Type B pancreatic cell (in vitro differentiated cells): ENCODE measurements at places on chromosomes 11 and 22. TPM values are rescaled to one million over a fixed set of nuclear protein-coding genes. Genes with fewer than 3 reads are reported as not detected.
A peak's percentile ranks its signal among the peaks of the same experiment; 100 is the strongest.

The RASGRP2 gene
- 3.0 and 11.7 TPM in 2 replicates for total RNA-seq

The OR8B3 gene
- not detected in 2 replicates for total RNA-seq

The SLC5A12 gene
- 1.3 and 4.8 TPM in 2 replicates for total RNA-seq

The PHF21B gene
- 2.1 and 19.0 TPM in 2 replicates for total RNA-seq

The PRAME gene
- total RNA-seq = 0.10 TPM in 1 of 2 replicates, not detected in the other

The NFAM1 gene
- total RNA-seq = 0.21 and 0.53 TPM in 2 replicates

The MRGPRX4 gene
- not detected in 2 replicates for total RNA-seq

The OSM gene
- not detected in 2 replicates for total RNA-seq

DNA sequence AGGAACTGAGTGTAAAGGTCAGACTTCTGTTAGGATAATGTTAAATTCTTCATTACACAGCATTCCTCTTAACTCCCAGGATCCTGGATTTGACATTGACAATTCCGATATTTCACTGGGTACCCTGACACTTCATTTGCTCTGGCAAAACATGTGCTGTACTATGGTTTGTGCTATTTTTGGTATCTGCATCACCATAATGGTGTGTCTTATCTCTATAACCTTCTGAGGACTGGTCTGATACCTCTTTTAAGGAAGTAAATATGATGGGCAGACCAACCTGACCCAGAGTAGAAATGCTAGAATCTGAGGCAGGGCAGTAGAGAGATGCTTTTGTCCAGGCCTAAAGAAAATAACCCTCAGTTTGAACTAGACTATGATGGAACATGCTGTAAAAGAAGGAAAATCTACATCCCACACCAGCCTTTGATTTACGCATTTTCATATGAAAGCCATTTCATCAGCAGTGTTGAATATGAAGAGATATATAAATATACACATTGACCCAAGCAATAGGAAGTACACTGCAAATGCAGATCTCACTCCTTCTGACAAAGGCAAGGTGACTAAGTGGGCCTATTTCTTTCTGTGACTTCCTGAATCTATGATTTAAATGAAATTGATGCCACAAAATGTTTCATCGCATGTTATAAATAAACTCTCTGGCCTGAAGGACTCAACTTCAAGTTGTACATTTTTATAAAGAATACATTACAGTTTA, 966.7 kb downstream of the DLG2 start:
- no peaks in the 10 kb centered on the region for H3K27me3 ChIP-seq
- H3K27ac ChIP-seq = no peak overlapping the region
- no peak for DNase-seq
- no peak overlapping the region for H3K4me3 ChIP-seq
- H3K4me1 ChIP-seq = no peaks in the 10 kb centered on the region

- peaks cover 9% of the 10 kb centered on the region for H3K36me3 ChIP-seq
- no peaks in the 10 kb centered on the region for H3K27me3 ChIP-seq
- no peak overlapping the region for H3K27ac ChIP-seq
- H3K4me1 ChIP-seq = no peaks in the 10 kb centered on the region
These were observed 18.4 kb downstream of the FAM118B start for GRCh38 chr11:126229858-126230540.

GRCh38 chr11:123418351-123419114, 11.5 kb upstream of the GRAMD1B start:
- no peak for DNase-seq
- H3K27ac ChIP-seq = no peak overlapping the region
- no peak overlapping the region for H3K4me3 ChIP-seq
- peaks cover 18% of the 10 kb centered on the region for H3K27me3 ChIP-seq
- no peaks in the 10 kb centered on the region for H3K4me1 ChIP-seq

DNA sequence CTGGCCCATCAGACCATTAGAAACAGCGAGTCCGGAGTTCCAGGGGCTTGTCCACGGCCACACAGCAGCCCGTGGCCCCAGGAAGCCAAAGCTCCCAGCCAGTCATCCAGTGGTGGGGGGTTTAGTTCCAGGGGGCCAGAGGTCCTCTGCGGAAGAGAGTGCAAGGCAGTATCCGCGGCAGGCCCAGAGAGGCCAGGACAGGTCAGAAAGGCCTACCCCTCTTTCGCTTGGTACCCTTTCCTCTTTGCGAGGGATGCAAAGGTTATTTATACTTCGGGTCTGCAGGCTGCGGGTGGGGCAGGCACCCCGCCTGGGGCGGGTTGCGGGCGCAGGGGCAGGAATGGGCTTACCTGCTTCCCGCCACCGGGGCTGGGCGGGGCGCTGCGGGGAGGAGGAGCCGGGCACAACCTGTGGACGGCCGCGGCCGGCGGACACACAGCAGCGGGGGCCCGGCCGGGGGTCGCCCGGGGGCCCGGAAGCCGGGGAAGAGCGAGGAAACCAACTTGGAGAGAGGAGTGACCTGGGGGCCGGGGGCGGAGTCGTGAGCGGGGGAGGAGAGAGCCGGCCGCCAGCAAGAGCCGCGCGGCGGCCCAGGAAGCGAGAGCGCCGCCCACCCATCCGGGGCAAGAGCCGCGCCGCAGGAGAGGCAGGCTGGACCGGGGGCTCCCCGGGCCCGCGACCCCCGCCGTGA, at the start of gene SH3BP1:
SH3BP1 (plus strand) TSS at position 600 of the 691 bp plus-strand sequence. CDS start 119 bp downstream, outside the sequence.
- no peaks in the 10 kb centered on the region for H3K27me3 ChIP-seq
- no peaks in the 10 kb centered on the region for H3K36me3 ChIP-seq
- peak within 1 kb of the TSS; percentile 91 for H3K4me3 ChIP-seq
- H3K27ac ChIP-seq = peak within 1 kb of the TSS; percentile 84
- H3K4me1 ChIP-seq = peaks cover 18% of the 10 kb centered on the region
- peak; percentile 83 for DNase-seq

DNA sequence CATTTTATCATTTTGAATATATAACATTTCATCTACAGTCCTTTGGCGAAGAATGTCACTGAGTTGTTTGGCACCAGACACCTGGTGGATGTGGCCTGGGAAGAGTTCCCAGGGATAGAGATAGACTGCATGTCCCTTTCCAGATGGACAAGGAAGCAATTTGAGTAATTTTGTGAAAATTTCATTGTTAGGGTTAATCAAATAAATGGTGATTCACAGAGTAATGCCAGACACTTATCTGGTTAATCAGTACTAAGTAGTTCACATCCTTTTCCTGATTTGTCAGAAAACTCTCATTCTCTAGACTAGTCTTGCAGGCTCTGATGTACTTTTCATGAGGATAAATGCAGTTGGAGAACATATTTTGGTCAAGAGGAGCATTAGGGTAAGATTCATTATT, 41.6 kb downstream of the NAALAD2 start:
- no peaks in the 10 kb centered on the region for H3K4me1 ChIP-seq
- H3K36me3 ChIP-seq = no peaks in the 10 kb centered on the region
- H3K4me3 ChIP-seq = no peak overlapping the region

DNA sequence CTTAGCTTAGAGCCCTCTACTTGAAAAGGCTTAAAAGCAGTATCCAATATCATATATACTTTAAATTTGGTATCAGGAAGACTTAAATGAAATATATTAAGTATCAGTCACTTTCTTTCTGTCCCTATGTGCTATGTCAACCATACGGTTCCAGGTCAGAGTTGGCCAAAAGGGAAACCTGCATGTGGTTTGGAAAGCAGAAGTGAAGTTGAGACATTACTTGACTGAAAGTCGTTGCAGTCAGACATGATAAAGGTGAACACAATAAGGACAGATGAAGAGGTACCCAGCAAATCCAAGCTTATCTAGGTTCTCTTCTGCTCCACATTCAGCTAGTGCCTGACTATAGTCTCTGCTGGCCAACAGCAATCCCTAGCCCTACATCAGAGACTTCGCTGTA, 336.8 kb downstream of the KCNA4 start:
- no peaks in the 10 kb centered on the region for H3K4me1 ChIP-seq
- DNase-seq = no peak
- H3K4me3 ChIP-seq = no peak overlapping the region
- no peaks in the 10 kb centered on the region for H3K36me3 ChIP-seq
- no peaks in the 10 kb centered on the region for H3K27me3 ChIP-seq

- H3K36me3 ChIP-seq = no peaks in the 10 kb centered on the region
- peak overlapping the region; percentile 48 for H3K27ac ChIP-seq
- H3K4me1 ChIP-seq = peaks cover 12% of the 10 kb centered on the region
- peaks cover 58% of the 10 kb centered on the region for H3K27me3 ChIP-seq
- DNase-seq = no peak
These were observed 9.3 kb downstream of the SLC25A1 start for GRCh38 chr22:19169002-19169946.

- H3K27me3 ChIP-seq = no peaks in the 10 kb centered on the region
- H3K36me3 ChIP-seq = peaks cover 11% of the 10 kb centered on the region
- DNase-seq = no peak
- peak overlapping the region; percentile 34 for H3K4me3 ChIP-seq
These were observed 7.4 kb downstream of the ARHGEF17 start for GRCh38 chr11:73315293-73316020.

GRCh38 chr11:106601684-106602297, 416.5 kb downstream of the GUCY1A2 start:
- peaks cover 6% of the 10 kb centered on the region for H3K4me1 ChIP-seq
- no peak overlapping the region for H3K27ac ChIP-seq
- no peak for DNase-seq
- H3K27me3 ChIP-seq = no peaks in the 10 kb centered on the region
- H3K4me3 ChIP-seq = no peak overlapping the region

DNA sequence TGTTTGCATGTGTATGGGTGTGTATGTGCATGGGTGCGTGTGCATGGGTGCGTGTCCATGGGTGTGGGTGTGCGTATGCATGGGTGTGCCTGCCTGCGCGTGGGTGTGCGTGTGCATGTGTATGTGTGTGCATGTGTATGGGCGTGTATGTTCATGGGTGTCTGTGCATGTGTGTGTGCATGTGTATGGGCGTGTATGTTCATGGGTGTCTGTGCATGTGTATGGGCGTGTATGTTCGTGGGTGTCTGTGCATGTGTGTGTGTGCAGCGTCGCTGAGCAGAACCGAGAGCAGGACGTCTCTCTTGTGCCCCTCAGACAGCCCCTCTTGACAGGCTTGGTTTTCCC, 13.9 kb downstream of the IL17REL start:
- H3K27ac ChIP-seq = no peak overlapping the region
- peak overlapping the region; percentile 46 for H3K4me3 ChIP-seq

DNA sequence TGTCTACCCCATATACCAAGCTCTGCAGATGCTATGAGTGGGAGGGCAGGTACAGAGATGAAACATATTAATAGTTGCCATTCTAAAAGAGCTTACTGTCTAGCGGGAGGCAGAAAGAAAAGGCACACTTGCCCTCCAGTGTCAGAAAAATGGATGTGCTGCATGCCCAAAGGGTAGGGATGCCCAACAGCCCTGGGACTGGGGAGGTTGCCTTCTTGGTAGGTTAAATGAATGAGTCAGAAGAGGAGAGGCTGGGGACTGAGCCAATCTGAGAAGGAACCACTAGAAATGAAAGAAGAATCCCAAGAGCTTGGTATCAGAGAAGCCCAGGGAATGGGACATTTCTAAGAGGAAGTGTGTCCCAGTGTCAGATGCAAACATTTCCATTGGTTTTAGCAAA, 1.2 kb downstream of the BIRC3 start:
- H3K4me3 ChIP-seq = peak overlapping the region; percentile 13
- peaks cover 15% of the 10 kb centered on the region for H3K4me1 ChIP-seq
- H3K36me3 ChIP-seq = no peaks in the 10 kb centered on the region
- H3K27me3 ChIP-seq = peaks cover 15% of the 10 kb centered on the region
- no peak overlapping the region for H3K27ac ChIP-seq

DNA sequence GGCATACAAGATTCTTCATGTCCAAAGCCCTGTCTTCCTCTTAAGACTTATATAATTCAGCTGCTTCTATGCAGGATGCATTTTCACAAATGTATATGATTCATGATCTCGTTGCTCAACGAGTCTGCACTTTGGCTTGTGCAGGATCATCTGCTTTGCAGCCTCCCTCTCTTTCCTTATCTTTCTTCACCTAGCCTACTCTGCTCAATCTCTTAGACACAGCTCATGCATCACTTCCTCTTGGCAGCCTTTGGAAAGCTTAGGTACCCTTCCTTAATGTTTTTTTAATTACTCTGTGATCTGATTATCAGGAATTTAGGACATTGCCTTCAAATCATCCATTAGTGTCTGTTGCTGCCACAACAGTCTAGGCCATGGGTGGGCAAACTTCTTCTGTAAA, 673.8 kb downstream of the NELL1 start:
- no peaks in the 10 kb centered on the region for H3K27me3 ChIP-seq
- no peak overlapping the region for H3K27ac ChIP-seq
- H3K36me3 ChIP-seq = no peaks in the 10 kb centered on the region

DNA sequence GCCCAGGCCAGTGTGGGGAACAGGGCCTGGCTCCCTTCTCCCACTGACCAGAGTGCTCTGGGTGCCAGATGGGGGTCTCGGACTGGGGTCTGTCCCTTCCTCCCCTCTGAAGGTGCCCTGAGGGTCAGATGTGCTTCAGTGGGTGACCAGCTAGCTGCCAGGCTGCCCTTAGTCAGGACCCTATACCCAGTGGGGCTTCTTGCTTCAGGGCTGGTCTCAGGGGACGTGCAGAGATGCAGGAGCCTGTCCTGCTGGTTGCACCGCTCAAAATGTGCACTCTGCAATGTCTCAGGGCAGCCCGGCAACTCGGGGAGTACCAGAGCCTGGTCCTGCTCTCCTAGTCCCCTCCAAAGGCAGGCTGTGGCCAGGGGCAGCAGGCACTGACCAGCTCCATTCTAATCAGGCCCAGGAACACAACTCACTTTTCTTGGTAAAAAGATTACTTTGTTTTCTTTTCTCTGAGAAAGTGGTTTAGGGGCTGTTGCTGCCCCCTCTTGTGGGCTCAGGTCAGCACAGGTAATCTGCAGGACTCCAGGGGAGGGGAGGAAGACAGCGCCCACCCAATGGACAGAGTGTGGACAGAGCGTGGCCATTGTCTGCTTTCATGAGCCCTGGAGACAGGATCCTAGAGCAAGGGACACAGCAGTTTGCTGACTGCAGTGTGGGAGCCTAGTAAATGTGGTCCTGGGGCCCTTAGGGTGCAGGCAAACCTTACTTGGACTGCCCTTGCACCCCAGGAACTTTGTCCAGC, 80.9 kb downstream of the MED15 start:
- no peaks in the 10 kb centered on the region for H3K36me3 ChIP-seq
- H3K4me1 ChIP-seq = no peaks in the 10 kb centered on the region
- H3K27me3 ChIP-seq = no peaks in the 10 kb centered on the region
- H3K27ac ChIP-seq = peak overlapping the region; percentile 26
- H3K4me3 ChIP-seq = no peak overlapping the region
- DNase-seq = no peak

GRCh38 chr11:117121176-117121575, 22.9 kb upstream of the PAFAH1B2 start:
- no peak for DNase-seq
- H3K4me3 ChIP-seq = no peak overlapping the region
- H3K4me1 ChIP-seq = no peaks in the 10 kb centered on the region
- H3K27ac ChIP-seq = no peak overlapping the region
- no peaks in the 10 kb centered on the region for H3K36me3 ChIP-seq
